ENCODE measurements at places on chromosomes 11 and 22. TPM values are rescaled to one million over a fixed set of nuclear protein-coding genes. Genes with fewer than 3 reads are reported as not detected.

The OR5I1 gene
- not detected for total RNA-seq

- no peaks in the 10 kb centered on the region for H3K27me3 ChIP-seq
- peak overlapping the region; percentile 56 for H3K27ac ChIP-seq
- DNase-seq: no peak
- peaks cover 4% of the 10 kb centered on the region for H3K4me1 ChIP-seq
These were observed 6.4 kb downstream of the STARD10 start for GRCh38 chr11:72787216-72788104.

The TTC28 gene
- 5.5 TPM for total RNA-seq

GRCh38 chr11:10450462-10451425 is 4.3 kb upstream of the AMPD3 start:
- H3K27ac ChIP-seq: no peak overlapping the region
- no peaks in the 10 kb centered on the region for H3K36me3 ChIP-seq
- no peaks in the 10 kb centered on the region for H3K27me3 ChIP-seq
- H3K4me1 ChIP-seq: peaks cover 45% of the 10 kb centered on the region
- DNase-seq: no peak

The C1QTNF4 gene
- 1.3 TPM for total RNA-seq

GRCh38 chr11:3037040-3037944 is 19.9 kb downstream of the CARS1 start:
- no peak overlapping the region for H3K27ac ChIP-seq
- no peaks in the 10 kb centered on the region for H3K27me3 ChIP-seq
- no peak overlapping the region for H3K4me3 ChIP-seq
- H3K4me1 ChIP-seq: peaks cover 7% of the 10 kb centered on the region

The VPS26B gene
- 33.1 TPM for total RNA-seq

The POLD4 gene
- total RNA-seq: 70.0 TPM

DNA sequence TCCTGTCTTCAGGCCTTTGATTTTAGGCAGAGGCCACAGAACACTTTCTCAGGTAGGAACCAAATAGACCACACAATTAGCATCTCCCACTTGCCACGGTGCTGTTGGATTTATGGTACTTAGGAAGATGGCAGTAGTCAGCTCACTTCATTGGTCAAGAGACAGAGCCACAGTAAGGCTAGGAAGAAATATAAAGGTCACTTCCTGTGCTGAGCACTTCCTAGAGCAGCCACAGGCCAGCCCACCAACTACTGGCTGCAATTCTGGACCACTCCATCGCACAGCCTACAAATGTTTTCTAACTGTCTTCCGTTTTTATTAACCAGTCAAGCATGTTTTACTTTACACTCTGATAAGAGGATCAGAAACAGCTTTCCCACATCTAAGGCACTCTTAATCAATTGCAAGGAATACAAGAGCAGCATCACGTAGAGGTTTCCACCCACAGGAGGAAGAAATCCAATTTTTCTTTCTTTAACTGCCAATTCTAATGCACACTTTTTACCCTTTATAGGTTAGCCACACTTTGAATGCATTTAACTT is 54.7 kb downstream of the ABTB2 start:
- DNase-seq: no peak
- H3K36me3 ChIP-seq: no peaks in the 10 kb centered on the region
- no peak overlapping the region for H3K27ac ChIP-seq

GRCh38 chr11:119339589-119340334 is 921 bp downstream of the C1QTNF5 start:
- H3K4me3 ChIP-seq: no peak overlapping the region
- H3K4me1 ChIP-seq: peaks cover 37% of the 10 kb centered on the region
- H3K36me3 ChIP-seq: peaks cover 9% of the 10 kb centered on the region
- no peak for DNase-seq

DNA sequence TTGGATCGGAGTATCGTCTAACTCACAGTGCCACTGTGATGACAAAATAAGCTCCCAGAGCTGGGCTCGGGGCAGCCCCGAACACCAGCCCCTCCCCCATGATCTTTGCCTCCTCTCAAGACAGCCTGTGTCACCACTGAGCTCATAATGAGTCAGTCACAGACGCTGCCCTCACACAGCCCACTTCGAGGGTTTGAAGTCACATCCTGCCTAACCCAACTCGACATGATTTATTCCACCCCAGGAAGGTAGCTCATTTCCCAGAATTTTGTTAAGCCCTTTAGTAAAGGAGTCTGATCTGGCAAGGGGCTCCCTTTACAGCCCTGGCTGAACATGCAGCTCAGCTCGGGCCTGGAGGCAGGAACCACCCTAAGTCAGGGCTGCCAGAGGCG is 22.8 kb downstream of the MYH9 start:
- H3K4me1 ChIP-seq: peaks cover 96% of the 10 kb centered on the region
- no peak for DNase-seq
- H3K27ac ChIP-seq: peak overlapping the region; percentile 46
- H3K36me3 ChIP-seq: peaks cover 65% of the 10 kb centered on the region
- H3K4me3 ChIP-seq: no peak overlapping the region

The PHF21B gene
- 0.52 TPM for total RNA-seq

The MAML2 gene
- 9.8 TPM for total RNA-seq

DNA sequence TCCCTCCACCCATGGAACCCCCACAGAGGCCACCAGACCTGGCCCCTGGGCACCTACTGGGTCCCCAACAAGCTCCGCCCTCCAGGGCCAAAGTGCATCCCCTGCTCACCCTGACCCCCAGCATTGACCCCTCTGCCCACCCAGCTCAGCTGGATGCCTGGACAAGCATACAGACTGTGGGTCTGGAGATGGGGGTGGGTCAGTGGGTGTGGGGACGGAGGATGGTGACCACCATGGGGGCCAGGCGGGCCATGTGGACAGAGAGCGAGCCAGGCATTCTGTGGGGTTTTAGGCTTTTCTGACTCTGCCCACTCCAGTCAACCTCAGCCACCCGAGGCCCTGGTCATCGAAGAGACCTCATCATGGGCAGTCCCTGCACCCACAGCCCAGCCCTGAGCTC is 183.7 kb downstream of the BRD1 start:
- no peaks in the 10 kb centered on the region for H3K27me3 ChIP-seq
- no peak for DNase-seq
- H3K27ac ChIP-seq: no peak overlapping the region

- no peak for DNase-seq
- H3K27me3 ChIP-seq: no peaks in the 10 kb centered on the region
- H3K4me1 ChIP-seq: no peaks in the 10 kb centered on the region
- H3K36me3 ChIP-seq: no peaks in the 10 kb centered on the region
- H3K4me3 ChIP-seq: no peak overlapping the region
These were observed 82.5 kb upstream of the TEAD1 start for GRCh38 chr11:12591706-12592105.

- H3K27me3 ChIP-seq: peaks cover under 1% of the 10 kb centered on the region
- peaks cover 41% of the 10 kb centered on the region for H3K36me3 ChIP-seq
- DNase-seq: no peak
- H3K27ac ChIP-seq: no peak overlapping the region
These were observed 870 bp upstream of the FREY1 start for GRCh38 chr11:45907911-45908370.

- H3K27me3 ChIP-seq: no peaks in the 10 kb centered on the region
- no peak overlapping the region for H3K4me3 ChIP-seq
- H3K4me1 ChIP-seq: peaks cover 12% of the 10 kb centered on the region
- peak overlapping the region; percentile 33 for H3K27ac ChIP-seq
- no peaks in the 10 kb centered on the region for H3K36me3 ChIP-seq
- no peak for DNase-seq
These were observed 7.5 kb upstream of the PDE3B start for GRCh38 chr11:14636119-14636518.

The BEST1 gene
- 0.47 TPM for total RNA-seq

The NXPE4 gene
- total RNA-seq: not detected

GRCh38 chr11:34540870-34541269 is 27.3 kb upstream of the ELF5 start:
- DNase-seq: no peak
- no peaks in the 10 kb centered on the region for H3K27me3 ChIP-seq
- H3K36me3 ChIP-seq: no peaks in the 10 kb centered on the region

- H3K4me3 ChIP-seq: no peak overlapping the region
- no peaks in the 10 kb centered on the region for H3K27me3 ChIP-seq
- H3K27ac ChIP-seq: no peak overlapping the region
- H3K36me3 ChIP-seq: no peaks in the 10 kb centered on the region
- no peak for DNase-seq
These were observed 3.8 kb upstream of the MMP7 start for GRCh38 chr11:102534261-102534872.

- H3K27ac ChIP-seq: no peak overlapping the region
- H3K27me3 ChIP-seq: no peaks in the 10 kb centered on the region
- H3K36me3 ChIP-seq: no peaks in the 10 kb centered on the region
- no peaks in the 10 kb centered on the region for H3K4me1 ChIP-seq
- DNase-seq: no peak
These were observed 256.8 kb upstream of the B3GAT1 start for GRCh38 chr11:134668796-134669195.

DNA sequence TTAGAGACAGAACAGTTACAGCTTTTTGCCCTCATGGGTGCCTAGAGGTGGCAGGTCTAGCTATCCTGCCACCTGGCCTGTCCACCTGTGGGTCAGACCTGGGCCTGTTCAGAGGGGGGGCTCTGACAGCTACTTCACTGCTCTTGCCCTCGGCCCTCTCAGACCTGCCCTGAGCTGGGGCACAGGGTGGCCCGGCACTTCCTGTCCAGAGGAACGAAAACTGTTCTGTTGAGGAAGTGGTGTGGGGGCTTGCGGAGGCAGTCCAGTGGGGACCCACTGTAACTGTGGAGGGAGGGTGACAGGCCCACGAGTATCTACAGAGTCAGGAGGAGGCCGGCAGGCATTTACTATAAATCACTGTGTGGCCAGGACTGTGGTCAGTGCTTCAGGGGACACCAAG is 16.2 kb downstream of the TESMIN start:
- DNase-seq: no peak
- H3K4me1 ChIP-seq: no peaks in the 10 kb centered on the region
- H3K27ac ChIP-seq: no peak overlapping the region
- H3K27me3 ChIP-seq: no peaks in the 10 kb centered on the region

DNA sequence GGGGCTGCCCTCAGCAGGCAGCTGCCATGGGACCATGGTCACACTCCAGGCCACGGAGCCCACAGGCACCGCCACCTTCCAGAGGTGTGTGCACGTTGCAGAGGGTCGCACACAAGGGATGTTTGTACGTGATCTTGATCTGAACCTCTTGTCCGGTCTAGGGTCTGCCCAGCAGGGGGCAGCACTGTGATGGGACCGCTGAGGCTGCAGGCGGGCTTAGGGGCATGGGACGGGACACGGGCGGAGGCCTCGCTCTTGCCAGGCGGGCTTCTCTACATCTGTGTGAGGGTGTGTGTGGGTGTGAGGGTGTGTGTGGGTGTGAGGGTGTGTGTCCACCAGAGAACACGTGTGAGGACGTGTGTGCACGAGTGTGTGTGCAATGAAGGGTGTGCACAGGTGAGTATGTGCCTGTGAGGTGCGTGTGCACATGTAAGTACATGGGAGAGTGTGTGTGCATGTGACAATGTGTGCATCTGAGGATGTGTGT is 52.4 kb downstream of the CACNA1I start:
- H3K36me3 ChIP-seq: no peaks in the 10 kb centered on the region
- H3K27me3 ChIP-seq: peaks cover 62% of the 10 kb centered on the region
- no peak for DNase-seq

GRCh38 chr11:9459667-9460321 is 1.0 kb upstream of the ZNF143 start:
- peak overlapping the region; percentile 100 for H3K4me3 ChIP-seq
- no peak for DNase-seq
- H3K27ac ChIP-seq: peak overlapping the region; percentile 99
- peaks cover 5% of the 10 kb centered on the region for H3K4me1 ChIP-seq
- no peaks in the 10 kb centered on the region for H3K27me3 ChIP-seq
- no peaks in the 10 kb centered on the region for H3K36me3 ChIP-seq

The PACSIN3 gene
- total RNA-seq: 4.1 TPM

- H3K4me1 ChIP-seq: peaks cover 12% of the 10 kb centered on the region
- DNase-seq: no peak
- H3K27ac ChIP-seq: no peak overlapping the region
- peaks cover 37% of the 10 kb centered on the region for H3K36me3 ChIP-seq
These were observed 3.7 kb downstream of the OSBP start for GRCh38 chr11:59611570-59612565.

- no peak for DNase-seq
- no peak overlapping the region for H3K27ac ChIP-seq
- H3K36me3 ChIP-seq: no peaks in the 10 kb centered on the region
- no peaks in the 10 kb centered on the region for H3K27me3 ChIP-seq
- no peaks in the 10 kb centered on the region for H3K4me1 ChIP-seq
These were observed 34.9 kb upstream of the CD82 start for GRCh38 chr11:44530413-44531115.

- no peak overlapping the region for H3K4me3 ChIP-seq
- H3K27me3 ChIP-seq: no peaks in the 10 kb centered on the region
- no peak overlapping the region for H3K27ac ChIP-seq
- H3K4me1 ChIP-seq: no peaks in the 10 kb centered on the region
These were observed 7.1 kb upstream of the SLC35E4 start for GRCh38 chr22:30628491-30628890.

- peak; percentile 3 for DNase-seq
- H3K4me1 ChIP-seq: peaks cover 8% of the 10 kb centered on the region
- H3K27ac ChIP-seq: no peak within 1 kb of the TSS
- H3K4me3 ChIP-seq: peak within 1 kb of the TSS; percentile 32
These were observed at the start of gene CFAP300 for GRCh38 chr11:102047305-102047924. TSS of gene CFAP300 (plus strand) at chr11:102047437. CDS start at chr11:102047471, 34 bp downstream.

The UBQLN3 gene
- under 0.01 TPM for total RNA-seq

The MPEG1 gene
- 55.0 TPM for total RNA-seq

The NXPE2 gene
- total RNA-seq: 0.05 TPM

DNA sequence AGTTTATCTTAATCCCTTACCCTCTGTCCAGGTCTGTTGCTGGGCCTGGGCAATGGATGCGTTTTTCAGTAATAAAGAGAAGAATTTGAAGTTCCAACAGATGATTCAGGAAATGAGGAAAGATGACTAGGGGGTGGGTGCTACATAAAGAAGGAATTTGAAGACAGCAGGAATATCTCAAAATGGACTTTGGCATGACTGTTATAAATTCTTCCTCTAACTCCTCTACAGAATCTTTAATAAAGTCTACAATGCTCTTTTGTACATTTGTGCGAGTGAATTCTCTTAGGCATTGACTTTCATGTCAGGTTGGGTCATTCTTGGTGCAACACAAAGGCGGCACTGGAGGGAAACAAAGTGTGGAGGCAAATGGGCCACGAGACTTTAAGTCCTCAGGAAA is 35.1 kb upstream of the PRSS23 start:
- no peaks in the 10 kb centered on the region for H3K4me1 ChIP-seq
- no peak for DNase-seq
- no peaks in the 10 kb centered on the region for H3K36me3 ChIP-seq
- no peaks in the 10 kb centered on the region for H3K27me3 ChIP-seq
- no peak overlapping the region for H3K4me3 ChIP-seq

GRCh38 chr22:38454353-38455075 is 485 bp downstream of the KCNJ4 start:
- H3K36me3 ChIP-seq: no peaks in the 10 kb centered on the region
- H3K27me3 ChIP-seq: no peaks in the 10 kb centered on the region
- H3K4me1 ChIP-seq: peaks cover 35% of the 10 kb centered on the region
- no peak overlapping the region for H3K27ac ChIP-seq
- DNase-seq: peak; percentile 82

GRCh38 chr11:105719073-105719822 is 109.4 kb downstream of the GRIA4 start:
- no peaks in the 10 kb centered on the region for H3K4me1 ChIP-seq
- H3K27ac ChIP-seq: no peak overlapping the region
- DNase-seq: no peak
- no peaks in the 10 kb centered on the region for H3K36me3 ChIP-seq
- H3K4me3 ChIP-seq: no peak overlapping the region
- H3K27me3 ChIP-seq: no peaks in the 10 kb centered on the region

The LZTR1 gene
- 14.7 TPM for total RNA-seq
